HEK293T (cell line): ENCODE measurements at places on chromosomes 1 and 21.

- DNase-seq, result no peak
Observed at GRCh38 chr1:19452221-19452663, 33.1 kb downstream of the CAPZB start.

DNA sequence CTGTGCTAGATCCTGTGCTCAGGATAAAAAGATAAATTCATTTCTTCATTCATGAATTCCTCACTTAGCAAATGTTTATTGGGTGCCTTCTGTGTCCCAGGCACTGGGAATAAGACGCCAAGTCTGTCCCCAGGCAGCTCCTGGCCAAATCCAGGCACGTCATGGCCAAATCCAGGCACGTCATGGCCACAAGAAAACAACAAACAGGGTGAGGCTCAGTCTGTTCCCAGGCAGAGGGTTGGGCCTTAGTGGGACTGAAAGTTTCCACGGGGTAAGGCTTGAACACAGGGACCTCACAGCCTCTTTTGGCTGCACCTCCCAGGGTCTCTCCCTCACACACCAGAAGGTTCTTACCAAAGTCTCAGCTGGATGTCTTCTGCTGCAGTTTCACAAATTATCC is 95.7 kb downstream of the PAX7 start:
- no peak for DNase-seq

DNA sequence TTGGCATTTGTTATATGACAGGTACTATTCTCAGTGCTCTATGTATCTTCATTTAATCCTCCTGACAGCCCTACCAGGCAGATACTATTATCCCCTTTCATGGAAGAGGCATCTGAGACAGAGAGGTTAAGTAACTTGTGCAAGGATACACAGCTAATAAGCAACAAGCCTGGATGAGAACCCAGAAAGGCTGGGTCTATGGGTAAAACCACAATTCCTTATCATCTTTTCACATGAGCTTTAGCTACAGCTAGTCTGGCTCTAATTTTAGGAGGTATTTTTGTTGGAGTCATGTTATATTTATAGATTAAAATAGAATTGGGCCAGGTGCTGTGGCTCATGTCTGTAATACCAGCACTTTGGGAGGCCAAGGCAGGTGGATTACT is 27.7 kb downstream of the DNTTIP2 start:
- no peak for DNase-seq

DNA sequence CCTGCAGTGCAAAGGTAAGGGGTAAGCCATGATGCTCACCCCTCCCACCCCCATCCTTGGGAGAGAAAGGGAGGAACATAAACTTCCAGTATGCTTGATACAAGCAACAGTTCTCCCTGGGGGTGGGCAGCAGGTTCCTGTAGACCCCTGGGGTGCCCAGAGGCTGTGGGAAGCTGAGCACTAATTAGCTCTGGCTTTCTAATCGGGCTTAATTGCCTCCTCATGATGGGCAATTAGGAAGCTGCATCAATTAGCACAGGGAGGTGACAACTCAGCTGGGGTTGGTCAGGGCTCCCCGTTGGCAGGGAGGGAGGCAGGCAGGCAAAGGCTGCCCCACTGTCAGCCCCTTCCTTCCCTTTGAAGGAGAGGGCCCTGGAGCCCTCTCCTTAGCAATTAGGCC is 15.7 kb upstream of the LMNA start:
- DNase-seq, result no peak

DNA sequence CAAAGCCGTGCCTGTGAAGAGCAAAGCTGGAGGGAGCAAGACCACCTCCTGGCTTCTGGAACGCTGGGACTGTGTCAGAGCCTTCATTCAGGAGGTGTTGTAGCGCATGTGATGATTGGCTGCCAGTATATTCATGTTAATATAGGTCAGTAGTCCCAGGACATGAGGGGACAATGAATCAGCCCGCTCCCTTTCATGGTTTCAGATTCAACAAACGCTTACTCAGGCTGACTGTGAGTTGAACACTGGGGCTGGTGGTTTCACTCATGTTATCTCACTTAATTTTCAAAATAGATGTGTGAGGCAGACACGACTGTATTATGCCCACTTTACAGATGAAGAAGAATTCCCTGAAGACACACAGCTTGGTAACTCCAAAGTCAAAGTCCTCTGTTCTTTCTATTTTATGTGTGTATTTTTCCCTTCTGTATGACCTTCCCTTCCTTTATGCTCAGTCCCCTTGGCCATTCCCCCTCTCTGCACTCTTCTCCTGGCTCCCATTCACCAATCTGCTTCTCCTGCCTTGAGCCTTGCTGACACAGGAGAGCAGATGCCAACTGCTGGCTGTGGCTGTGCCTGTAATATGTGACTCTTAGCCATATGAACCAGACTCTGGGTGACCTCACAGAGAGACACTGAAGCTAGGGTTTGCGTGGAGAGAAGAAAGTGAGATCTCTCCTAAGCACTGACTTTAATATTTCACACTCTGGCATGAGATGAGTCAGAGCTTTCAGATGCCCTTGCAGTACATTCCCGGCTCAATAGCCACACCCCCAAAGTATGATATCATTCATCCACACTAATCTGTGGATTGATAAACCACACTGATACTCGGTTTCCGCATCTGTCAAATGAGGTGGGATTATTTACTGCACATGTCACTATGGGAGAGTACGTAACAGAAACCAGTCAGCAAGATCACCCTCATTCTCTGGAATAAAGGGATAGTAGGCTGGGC is 31.4 kb upstream of the KIRREL1 start:
- DNase-seq, result no peak

GRCh38 chr1:48743480-48743879 is 33.2 kb downstream of the BEND5 start:
- DNase-seq, result no peak

DNA sequence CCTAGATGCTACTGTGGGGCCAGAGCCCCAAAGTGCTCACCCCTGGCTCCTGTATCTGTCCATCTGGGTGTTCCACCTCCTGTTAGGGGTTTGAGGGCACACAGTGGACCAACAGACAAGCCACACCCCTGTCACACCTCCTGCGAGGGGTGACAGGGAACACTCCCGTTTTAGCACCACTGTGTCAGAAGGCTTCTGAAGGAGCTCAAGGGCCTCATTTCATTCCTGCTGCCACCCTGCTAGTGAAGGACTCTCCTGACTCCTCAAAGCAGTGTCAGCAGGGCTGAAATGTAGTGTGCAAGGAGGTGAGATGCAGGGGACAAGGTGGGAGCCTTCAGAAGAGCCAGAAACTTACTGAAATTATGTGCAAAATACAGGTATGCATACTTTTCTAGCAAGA is 174.6 kb downstream of the GPATCH2 start:
- DNase-seq, result no peak

DNA sequence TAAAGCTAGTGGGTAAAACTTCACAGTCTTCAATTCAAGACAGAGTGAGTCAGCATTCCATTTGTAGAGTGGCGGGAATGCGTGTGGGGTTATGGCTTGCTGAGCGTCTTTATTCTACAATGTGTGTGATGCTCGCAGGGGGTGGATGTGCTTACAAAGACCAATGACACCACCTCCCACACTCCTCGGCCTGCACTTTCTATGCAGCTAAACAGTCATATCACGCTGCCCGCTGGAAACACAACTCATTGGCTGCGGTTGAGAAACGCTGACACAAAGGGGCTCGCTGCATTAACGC is 298.5 kb downstream of the PCP4 start:
- no peak for DNase-seq

GRCh38 chr1:198330982-198331615 is 174.3 kb downstream of the NEK7 start:
- no peak for DNase-seq

DNA sequence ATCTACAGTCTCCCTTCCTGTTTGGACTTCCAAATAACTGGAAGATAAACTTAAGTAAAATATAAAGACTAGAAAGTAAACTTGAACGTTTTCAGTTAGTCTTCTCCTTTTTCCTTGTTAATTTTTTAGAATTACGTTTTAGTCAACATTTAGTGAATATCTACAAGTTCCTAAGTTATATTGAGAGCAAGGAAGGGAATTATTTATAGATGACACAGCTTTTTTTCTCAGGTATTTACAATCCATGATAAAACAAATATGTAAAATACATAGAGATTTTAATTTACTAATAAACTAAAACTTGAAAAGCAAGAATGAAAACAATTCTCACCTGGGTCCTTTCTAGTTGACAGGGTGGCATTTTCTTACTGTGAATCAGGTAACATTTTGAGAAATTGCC is 89.5 kb downstream of the CLEC20A start:
- DNase-seq, result no peak

GRCh38 chr1:155051342-155051776 is 243 bp downstream of the ADAM15 start:
- DNase-seq, result no peak

DNA sequence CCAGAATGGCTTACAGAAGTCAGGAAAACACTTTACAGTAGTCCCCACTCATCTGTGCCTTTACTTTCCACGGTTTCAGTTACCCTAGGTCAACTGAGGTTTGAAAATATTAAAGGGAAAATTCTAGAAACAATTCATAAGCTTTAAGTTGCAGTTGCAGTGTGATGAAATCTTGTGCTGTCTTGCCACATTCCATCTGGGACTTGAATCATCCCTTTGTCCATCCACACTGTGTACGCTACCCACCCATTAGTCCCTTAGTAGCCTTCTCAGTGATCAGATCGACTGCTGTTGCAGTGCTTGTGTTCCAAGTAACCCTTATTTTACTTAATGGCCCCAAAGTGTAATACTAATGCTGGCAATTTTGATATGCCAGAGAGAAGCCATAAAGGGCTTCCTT is 30.5 kb downstream of the ZCCHC17 start:
- no peak for DNase-seq

DNA sequence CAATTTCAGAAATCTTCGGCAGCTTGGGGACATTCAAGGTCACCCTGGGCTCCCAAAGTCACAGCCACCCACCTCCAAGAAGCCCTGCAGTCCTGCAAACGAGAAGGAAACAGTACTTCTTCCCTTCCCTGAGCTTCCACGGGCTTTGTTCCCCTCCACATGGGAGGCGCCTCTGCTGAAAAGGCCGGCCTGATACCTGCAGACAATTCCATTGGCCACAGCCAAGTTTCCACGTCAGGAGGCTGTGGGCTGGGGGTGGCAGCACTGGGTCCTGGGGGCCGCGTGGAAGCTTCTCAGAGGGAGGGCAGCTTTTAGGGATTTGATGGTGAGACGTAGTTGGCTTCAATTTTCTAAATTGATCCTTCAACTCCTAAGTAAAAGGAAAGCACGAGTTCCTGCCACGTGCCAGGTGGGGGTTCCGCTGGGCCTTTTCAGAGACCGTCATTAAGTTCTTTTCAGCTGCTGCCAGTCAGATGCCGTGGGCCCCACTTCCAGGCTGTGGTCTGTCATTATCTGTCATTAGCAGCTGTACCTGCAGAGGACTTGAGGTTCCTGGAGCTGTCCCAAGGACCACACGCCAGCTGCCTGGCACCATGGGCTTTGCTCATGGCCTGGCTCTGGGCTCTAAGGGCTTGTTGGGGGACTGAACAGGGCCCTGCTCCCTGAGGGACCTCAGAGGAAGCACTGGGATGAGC is 98.7 kb downstream of the CRYAA start:
- no peak for DNase-seq
